Upper lobe of right lung (tissue), 1 donor: ENCODE measurements at places on chromosomes 5 and 9. TPM values are rescaled to one million over a fixed set of nuclear protein-coding genes. Genes with fewer than 3 reads are reported as not detected.

DNA sequence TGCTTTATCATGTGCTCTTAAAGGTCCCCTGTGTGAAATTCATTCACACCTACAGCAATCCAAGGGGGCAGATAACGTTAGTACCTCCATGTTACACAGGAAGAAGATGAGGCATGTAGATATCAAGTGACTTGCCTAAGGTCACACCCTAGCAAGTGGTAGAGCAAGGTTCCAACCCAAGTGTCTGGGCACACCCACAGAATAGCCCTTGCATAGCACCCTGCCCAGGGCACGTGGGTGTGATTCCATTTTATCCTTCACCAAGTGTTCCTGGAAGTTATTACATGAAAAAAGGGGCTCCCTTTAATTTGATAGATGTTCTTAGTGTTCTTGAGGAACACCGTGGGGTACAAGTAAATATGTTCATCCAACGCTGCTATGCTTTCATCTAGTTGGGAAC lies 4.9 kb downstream of the TMEM171 start:
- no peaks in the 10 kb centered on the region for H3K36me3 ChIP-seq
- H3K27ac ChIP-seq = no peak overlapping the region
- H3K4me3 ChIP-seq = no peak overlapping the region
- H3K4me1 ChIP-seq = peaks cover 8% of the 10 kb centered on the region

DNA sequence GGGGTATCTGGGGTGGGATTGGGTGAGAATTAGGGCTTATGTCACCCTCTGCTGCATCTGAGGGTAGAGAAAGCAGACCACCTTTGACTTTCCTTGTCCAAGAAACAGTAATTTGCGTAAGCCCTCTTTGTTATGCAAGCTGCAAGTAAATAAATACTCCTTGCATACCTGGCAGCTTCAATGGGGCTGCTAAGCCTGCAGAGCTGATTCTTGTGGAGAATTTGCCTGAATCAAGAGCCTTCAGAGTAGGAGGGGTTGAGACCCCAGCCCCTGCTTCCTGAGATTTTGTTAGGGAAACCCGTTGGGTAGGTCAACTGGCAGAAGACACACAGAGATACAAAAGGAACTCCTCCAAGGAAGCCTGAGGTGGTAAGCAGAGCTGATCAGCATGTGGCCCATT lies 515.1 kb downstream of the DMAC1 start:
- DNase-seq = no peak
- no peaks in the 10 kb centered on the region for H3K4me1 ChIP-seq
- no peaks in the 10 kb centered on the region for H3K36me3 ChIP-seq
- no peaks in the 10 kb centered on the region for H3K27me3 ChIP-seq
- H3K27ac ChIP-seq = no peak overlapping the region

Gene TSLP
- 1.7 TPM for total RNA-seq

DNA sequence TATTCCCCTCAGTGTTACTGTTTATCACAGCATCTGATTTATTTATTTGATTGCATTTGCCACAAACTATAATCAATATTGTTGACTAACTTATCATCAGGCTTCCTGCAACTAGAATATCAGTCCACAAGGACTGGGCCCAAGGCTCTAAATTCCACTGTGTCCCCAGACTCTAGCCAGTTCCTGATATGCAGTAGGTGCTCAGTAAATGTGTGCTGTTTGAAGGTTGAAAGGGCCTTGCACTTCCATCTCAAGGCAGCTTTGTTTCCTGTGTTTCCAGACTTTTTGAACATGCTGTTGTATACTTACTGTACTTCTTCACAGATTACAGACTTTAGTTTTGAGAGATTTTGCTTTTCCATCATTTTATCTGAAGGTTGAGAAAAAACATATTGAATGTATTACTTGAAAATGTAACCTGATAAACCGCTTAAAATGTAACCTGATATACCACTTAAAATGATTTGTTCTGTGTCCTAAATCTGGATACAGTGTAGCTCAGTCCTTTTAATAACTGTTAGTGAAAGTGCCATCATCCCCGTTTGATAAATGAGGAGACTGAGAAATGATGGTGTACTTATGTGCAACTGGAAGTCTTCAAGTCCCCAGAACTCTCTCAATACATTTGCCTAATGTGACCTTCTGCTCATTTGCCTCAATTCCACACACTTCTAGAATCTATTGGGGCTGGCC lies 18.7 kb downstream of the KIAA1191 start:
- no peak overlapping the region for H3K27ac ChIP-seq
- no peak for DNase-seq
- no peaks in the 10 kb centered on the region for H3K4me1 ChIP-seq
- peaks cover 46% of the 10 kb centered on the region for H3K36me3 ChIP-seq
- no peaks in the 10 kb centered on the region for H3K27me3 ChIP-seq

- DNase-seq = no peak
- H3K4me1 ChIP-seq = no peaks in the 10 kb centered on the region
- H3K27me3 ChIP-seq = no peaks in the 10 kb centered on the region
Measured at GRCh38 chr9:88216126-88216995, 78.1 kb upstream of the SPATA31C2 start.
